ENCODE measurements at places on chromosomes 4 and X.

- no peak for DNase-seq
Measured at GRCh38 chrX:11665168-11666111, at the start of gene ARHGAP6. Gene ARHGAP6, minus strand, starts transcription at chrX:11665920. Its CDS starts 1,092 bp downstream, at chrX:11664828.

DNA sequence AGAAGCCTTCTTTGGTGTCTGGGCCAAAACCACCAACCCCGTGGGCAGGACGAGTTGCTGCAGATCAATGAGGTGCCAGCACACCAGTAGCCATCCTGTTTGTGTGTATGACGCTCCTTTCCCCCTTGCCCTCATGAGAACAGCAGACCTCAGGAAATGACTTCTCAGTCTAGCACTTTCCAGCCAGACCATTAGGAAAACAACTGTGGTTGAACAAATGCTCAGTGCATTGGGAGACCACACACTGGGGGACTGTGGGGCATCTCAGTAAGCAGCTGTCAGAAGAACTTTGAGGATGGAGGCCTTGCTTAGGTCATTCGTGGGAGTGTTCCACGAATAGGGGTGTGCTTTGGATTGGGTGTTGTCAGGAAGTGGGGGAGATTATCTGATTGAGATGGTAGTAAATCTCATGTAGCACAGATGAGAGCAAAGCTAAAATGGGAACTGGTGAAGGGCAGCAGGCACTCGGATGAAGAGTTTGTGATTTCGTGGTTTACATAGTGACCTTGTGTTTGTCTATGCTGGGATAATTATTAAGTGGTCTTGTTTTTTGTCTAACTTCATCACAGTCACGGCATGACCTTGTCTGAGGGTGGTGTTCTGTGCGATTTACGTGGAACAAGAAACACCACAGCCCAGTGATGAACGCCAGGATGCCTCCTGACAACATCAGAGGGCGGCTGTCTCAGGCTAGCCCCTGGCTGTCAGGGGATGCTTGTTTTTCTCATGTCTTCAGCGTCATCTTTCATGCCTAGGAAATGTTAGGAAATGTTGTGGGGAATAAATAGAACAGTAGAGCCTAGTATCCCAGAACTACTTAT lies 70.1 kb downstream of the USP46 start:
- peak; percentile 78 for DNase-seq

DNA sequence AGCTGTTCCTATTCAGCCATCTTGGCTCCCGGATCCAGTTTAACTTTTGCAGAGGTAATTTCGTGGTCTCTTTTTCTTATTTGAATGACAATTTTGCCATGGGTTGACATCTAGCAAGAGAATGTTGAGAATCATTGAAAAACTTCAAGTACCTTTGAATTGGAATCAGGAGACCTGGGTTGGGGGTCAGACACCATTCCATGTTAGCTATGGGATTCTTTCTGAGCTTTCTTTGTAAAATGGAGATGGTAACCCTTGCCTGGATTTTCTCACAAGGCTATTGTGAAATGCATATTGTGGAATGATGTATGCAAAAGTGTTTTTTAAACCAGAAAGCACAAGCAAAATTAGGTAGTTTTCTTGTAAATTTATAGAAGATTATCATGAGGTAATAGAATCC lies 79.1 kb upstream of the HAND2 start:
- no peak for DNase-seq

- DNase-seq: no peak
Measured at GRCh38 chrX:20046223-20046622, 55.4 kb upstream of the BCLAF3 start.

DNA sequence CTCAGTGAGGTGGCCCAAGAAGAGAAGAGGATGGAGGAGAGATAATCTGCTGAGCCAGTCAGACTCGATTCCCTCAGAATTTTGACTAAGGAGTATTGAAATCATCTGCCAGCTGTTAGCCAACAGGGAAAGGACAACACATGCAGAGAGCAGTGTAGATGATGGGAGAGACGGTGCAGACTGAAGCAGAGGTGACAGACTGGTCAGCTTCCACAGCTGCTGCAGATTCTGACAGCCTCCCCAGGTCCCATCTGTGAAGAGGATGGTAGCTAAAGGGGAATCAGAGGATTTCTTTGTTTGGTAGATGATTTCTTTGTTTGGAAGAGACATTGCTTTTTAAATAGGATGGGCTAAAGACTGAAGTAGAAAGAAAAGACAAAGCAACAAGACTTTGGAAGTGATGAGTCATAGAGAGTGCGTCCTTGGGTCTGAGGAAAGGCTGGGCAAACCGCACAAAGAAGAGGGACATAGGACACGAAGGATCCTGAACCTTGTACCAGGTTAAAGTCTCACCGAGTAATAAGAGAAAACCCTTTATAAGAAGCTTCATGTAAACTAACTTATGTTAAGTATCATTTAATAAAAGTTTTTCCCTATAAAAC lies 27.6 kb downstream of the INTU start:
- DNase-seq: no peak

- no peak for DNase-seq
Measured at GRCh38 chrX:125926295-125926694, 239.8 kb downstream of the DCAF12L2 start.

DNA sequence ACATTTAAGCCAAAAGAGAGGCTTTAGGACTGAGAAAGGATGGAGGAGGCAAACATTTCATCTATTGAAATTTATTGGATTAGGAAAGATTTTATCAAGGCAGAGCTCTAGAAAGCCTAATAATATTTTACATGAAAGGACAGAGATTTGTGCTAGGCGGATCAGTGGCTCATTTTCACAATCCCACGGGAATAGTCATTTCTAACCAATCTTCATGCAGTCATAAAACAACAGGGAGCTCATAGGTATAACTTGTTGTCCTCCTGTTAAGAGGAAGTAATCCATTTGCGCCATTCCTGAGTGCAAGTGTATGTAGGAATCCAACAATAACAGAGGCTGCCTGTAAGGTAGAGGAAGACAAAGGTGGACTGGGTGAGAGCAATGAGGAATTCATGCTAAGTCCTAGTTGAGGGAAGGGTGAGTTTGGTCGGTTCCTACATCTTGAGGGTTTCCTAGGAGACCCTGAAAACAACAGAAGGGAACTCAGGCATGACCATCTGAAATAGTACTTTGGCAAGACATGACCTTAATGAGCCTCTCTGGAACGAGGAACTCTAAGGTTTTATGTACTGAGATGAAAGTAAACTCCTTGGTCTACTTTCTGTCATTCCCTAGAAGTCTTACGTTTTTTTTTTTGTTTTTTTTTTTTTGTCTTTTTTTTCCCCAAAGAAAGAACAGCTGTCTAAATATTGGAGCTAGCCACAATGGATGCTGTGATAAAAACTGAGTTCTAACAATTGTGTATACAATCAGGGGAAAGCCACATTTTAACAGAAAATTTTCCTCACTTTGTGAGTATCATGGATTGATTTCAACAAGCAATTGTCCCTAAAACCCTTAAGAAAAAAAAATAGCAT lies 89.7 kb downstream of the GEMIN8 start:
- no peak for DNase-seq

DNA sequence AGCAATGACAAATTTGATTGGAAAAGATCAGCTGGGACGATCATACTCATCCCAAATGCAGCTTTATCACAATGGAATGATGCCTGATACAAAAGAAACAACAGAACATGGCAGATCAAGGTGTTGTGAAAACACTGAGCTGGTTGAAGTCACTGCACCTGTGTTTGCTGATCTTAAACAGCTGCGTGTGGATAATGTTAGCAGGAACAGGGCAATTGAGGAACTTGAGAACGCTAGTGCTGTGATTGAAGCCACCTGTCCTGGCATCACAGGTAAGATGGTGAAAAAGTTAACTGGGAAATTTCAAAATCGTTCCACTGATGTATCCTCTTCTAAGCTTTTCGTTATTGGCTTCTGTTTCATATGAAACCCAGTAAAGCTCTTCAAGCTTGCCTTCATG lies 27.4 kb upstream of the SOD3 start:
- DNase-seq: no peak

DNA sequence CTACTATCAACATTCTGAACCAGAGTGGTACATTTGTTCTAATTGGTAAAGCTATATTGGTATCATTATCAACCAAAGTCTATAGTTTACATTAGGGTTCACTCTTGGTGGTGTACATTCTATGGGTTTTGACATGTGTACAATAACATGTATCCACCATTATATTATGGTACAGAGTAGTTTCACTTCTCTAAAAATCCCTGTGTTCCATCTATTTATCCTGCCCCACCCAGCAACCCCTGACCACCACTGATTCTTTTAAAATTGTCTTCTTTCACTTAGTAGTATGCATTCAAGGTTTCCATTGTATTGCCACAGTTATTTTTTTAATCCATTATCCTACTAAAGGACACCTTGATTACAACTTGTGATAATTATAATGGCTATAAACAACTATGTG lies 15.3 kb upstream of the TMPRSS11D start:
- DNase-seq: no peak

DNA sequence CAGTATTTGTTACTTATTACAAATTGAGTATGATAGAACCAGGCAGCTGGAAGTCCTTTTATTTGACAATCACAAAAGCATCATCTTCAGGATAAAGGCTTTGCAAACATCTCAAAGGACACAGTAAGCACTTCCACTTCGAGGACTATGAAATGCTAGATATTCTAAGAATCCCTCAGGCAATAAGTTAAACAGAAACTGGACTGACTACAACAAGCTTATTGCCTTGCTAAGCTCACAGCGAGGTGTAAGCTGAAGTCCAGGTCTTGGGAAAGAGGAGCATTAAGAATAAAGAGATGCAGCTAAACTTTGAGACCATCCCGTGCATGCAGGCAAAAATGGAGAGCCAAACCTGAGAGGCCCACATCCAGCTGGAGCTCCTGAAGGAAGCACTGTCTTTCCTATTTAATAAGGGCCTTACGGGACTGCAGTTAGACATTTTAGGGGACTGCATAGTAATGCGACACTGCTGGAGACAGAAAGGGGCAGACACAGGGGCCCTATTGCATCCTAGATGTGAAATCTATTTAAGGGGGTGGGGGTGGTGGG lies 38.7 kb downstream of the DCHS2 start:
- no peak for DNase-seq

DNA sequence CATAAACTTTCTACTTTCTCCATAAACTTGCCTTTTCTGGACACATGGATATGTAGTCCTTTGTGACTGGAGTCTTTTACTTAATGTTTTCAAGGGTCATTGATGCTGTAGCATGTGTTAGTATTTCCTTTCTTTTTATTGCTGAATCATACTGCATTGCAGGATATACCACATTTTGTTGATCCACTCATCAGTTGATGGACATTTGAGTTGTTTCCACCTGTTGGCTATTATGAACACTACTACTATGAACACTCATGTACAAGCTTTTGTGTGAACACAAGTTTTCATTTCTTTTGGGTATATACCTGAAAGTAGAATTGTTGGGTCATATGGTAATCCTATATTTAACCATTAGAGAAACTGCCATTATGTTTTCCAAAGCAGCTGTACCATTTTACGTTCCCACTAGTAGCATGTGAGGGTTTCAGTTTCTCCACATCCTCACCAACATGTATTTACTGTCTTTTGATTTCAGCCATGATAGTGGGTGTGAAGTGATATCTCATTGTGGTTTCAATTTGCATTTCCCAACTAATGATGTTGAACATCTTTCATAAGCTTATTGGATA lies 26.3 kb upstream of the GPM6B start:
- DNase-seq: no peak

DNA sequence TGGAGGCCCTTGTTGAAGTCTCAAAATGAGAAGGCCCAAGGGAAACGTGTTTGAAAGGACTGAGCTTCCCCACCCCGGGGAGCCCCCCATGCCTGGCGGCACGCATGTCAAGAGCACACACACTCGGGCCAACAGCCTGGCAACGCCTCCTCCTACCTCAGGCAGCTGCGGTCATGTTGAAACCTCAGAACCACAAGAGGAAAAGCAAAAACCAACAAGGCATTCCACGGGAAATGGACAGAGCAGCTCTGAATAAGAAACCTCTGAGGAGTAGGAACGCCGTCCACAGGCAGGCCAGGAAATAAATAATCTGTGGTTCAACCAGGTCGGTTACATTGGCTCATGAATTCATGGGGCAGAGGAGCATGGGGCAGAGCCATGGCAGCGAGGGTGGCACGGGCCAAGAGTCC lies 95.7 kb upstream of the AFAP1 start:
- DNase-seq: no peak

DNA sequence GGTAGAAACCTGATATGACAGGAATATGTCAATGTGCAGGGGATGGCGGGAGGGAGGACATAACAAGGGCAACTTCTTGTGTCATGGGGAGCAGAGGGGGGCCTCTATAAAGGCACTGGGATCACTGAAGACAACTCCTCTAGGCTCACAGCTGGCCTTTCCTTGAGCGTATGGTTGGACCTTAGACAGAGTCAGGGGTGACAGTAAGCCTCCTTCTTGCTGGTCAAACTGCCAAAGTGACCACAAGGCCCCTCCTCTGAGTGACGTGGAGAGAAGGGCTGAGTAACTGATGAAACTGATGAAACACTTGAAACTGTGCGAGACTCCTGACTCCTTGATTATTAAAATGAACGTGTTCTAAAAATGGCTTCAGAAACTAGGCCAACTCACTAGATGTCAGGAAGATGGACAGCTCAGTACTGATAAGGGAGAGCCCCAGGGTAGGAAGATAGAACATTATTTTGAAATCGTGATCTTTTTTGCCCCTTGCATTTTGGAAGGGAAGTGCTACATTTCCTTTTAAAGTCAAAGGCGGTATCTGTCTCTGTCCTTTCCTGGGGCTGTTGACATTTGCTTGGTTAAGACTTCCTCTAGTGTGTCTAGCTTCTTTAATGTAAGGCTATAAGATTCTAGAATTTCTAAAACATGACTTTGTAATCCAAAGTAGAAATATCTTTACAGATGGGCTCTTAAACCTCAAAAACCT lies 1.6 kb downstream of the RAB33A start:
- DNase-seq: no peak

GRCh38 chr4:113462286-113462685 lies 299.3 kb downstream of the CAMK2D start:
- DNase-seq: no peak

GRCh38 chr4:137861682-137862081 lies 329.4 kb upstream of the PCDH18 start:
- DNase-seq: peak; percentile 12

DNA sequence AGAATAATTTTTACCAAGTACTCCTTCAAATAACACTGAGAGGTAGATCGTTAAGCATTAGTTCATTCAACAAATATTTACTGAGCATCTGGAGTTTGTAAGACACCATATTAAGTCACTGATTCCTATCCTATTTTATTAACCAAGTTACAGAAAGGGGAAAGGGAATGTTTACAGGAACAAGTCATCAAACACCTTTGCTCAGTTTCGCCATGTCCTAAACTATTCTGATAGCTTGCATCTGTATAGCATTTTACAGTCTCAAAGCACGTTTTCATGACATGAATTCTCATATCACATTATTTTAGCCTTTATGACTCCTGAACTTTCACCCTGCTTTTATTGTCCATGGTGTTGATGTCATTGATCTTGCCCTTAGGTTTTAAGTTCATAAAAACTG lies 89.2 kb downstream of the AREG start:
- no peak for DNase-seq

- DNase-seq: no peak
Measured at GRCh38 chr4:150699599-150699998, 117.6 kb downstream of the MAB21L2 start.

- DNase-seq: no peak
Measured at GRCh38 chrX:139538907-139539790, 8.6 kb downstream of the F9 start.
